ENCODE measurements at places on chromosomes 16 and 17.

- no peak for DNase-seq
These were observed 5.0 kb upstream of the KRT13 start for GRCh38 chr17:41510251-41511065.

DNA sequence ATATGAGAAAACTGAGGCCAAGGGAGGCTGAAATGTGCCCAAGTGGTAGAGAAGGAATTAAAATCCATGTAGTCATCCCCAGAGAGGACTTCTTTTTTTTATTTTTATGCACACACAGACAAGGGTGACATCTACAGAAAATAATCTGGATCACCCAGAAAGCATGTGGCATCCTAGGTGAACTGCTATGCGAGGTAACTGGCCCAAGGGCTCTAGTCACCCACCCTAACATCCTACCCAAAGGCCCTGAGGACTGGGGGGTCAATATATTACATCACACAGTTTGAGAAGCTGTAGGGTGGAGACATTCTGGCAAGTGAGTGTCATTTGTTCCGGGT lies 23.3 kb downstream of the TEX14 start:
- DNase-seq = no peak

GRCh38 chr16:87451563-87452210 lies 41.1 kb downstream of the ZCCHC14 start:
- DNase-seq = no peak

- no peak for DNase-seq
These were observed 23.5 kb downstream of the PLCD3 start for GRCh38 chr17:45108595-45109521.

GRCh38 chr17:49403514-49404289 lies 11.0 kb downstream of the PHB1 start:
- DNase-seq = no peak

- DNase-seq = no peak
These were observed 202.9 kb downstream of the IRF8 start for GRCh38 chr16:86101897-86102157.

DNA sequence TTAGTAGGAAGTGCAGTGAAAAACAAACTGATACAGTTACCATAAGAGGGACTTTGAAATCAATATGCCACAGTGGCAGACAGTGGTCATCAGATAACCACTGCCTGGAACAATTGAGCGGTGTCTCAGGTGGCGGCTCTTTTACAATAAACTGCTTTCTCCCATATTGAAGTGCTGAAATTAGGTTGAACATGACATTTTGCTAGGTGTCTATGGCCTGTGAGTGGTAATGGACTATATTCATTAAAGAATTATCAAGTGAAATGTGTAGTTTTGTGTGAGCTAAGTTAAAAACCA lies 214.7 kb downstream of the RPTOR start:
- no peak for DNase-seq

GRCh38 chr16:5187402-5187952 lies 89.9 kb upstream of the EEF2KMT start:
- peak; percentile 6 for DNase-seq

GRCh38 chr17:6539871-6540270 lies 16.5 kb downstream of the PITPNM3 start:
- DNase-seq = no peak

GRCh38 chr17:48543107-48543853 lies 1.6 kb downstream of the HOXB2 start:
- peak; percentile 59 for DNase-seq

- DNase-seq = peak; percentile 71
These were observed 15.9 kb downstream of the ARHGAP23 start for GRCh38 chr17:38444151-38444550.

GRCh38 chr16:49932434-49932833 lies 76.5 kb upstream of the ZNF423 start:
- no peak for DNase-seq

DNA sequence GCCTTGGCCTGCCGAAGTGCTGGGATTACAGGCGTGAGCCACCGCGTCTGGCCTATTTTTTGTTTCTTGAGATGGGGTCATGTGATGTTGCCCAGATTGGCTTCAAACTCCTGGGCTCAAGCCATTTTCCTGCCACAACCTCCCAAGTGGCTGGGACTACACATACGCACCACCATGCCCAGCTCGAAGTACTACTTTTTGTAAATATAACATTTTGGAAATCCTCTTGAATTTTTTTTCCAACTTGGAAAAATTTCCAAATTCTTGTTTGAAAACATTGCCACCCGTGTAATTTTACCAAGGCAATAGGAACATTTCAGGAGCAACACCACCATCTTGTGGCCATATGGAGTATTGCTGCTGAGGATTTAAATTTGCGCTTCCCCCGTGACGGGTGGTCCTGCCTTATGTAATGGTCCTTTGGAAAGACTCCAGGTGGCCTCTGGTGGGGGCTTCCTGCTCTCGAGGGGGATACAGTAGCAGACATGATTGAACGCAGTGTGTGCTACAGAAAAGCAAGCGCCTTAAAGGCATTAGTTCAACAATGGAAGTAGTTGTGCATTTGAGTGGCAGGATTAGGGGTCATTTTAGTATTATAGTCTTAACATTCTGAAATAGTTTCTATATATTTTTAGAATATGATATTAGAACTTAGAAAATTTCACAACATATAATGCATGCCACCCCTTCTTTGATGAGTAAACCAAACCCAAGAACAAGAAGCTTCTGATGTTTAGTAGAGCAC lies 8.0 kb downstream of the FLYWCH1 start:
- peak; percentile 45 for DNase-seq

- DNase-seq = no peak
These were observed 747.5 kb upstream of the EEF2KMT start for GRCh38 chr16:5845046-5845445.

DNA sequence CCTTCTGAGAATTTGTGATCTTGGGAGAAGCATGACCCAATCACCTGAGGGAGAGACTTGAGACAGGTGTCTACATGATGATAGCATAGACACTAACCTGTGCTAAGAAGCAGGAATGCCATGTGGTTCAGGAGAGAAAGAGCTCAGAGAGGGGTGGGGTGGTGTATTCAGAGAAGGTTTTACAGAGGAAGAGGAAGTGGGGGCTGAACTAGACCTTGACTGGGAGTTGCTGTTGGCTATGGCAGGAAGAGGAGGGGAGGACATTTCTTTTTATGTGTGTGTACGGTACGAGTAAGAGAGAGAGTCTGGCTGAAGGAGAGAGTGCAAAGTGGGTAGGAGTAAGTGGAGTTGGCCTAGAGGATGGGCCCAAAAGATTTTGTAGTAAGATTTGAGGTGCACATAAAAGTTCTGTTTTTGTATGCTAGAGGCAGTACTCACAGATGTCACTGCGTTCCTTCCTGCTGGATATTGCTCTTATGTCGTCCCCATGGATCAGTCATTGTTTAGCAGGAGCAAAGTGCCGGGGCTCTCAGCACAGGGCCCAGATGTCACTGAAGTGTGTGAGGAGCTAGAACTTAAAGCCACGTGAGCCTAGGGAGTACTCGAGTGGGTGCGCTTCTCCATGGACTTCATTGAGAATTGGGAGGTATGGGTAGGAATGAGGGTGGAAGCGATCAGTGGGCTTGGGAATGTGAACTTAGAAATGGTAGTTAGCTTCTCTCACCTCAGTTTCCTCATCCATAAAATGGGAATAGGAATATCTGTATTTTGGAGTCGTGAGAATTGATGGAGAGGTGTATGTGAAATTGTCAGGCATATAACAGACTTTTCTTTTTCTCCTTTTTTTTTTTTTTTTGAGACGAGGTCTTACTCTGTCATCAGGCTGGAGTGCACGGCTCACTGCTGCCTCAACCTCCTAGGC lies 22.1 kb downstream of the SLC7A6 start:
- no peak for DNase-seq

DNA sequence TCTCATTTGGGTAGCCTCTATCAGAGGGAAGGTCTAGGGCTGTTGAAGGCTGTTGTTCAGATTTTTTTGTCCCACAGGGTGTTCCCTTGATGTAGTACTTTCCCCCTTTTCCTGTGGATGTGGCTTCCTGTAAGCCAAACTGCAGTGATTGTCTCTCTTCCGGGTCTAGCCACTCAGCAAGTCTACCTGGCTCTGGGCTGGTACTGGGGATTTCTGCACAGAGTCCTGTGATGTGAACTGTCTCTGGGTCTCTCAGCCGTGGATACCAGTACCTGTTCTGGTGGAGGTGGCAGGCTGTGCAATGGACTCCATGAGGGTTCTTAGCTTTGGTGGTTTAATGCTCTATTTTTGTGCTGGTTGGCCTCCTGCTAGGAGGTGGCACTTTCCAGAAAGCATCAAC lies 23.3 kb upstream of the CCR7 start:
- DNase-seq = no peak

GRCh38 chr16:23131436-23131835 lies 17.8 kb downstream of the USP31 start:
- DNase-seq = no peak

GRCh38 chr16:4535627-4536108 lies 2.9 kb downstream of the CDIP1 start:
- DNase-seq = no peak

DNA sequence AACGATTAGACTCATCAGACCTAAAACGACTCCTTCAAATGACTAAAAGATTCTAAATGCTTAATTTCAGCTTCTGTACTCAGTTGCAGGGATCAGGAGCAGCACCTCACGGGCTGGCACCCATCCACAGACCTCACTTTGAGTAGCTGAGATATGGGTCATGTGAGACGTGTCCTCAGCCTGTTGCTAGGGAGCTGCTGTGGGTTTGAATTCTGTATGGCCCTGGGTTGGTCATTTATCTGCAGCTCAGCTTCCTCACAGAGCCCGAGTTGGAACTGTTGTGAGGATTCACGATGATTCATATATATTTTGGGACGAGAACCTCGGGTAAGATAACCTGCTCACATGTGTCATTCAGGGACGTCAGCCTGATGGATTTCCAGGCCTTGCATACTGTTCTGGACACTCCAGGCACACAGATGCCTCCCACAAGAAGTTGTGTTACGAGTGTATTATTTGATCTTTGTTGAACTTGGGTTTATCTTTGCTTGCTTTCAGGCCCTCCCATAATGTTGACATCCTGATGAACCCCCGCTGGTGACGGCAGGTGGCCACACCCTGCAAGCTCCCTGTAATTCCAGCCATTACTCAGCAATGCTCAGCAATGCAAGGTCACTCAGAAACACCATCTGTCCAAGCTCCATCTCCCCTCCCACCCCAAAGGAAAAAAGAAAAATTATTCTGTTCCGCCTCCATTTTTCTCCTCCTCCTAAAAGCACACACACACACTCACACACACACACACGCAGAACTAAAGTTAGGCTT lies 137.6 kb downstream of the RBFOX3 start:
- DNase-seq = peak; percentile 51

- DNase-seq = no peak
These were observed 196.4 kb downstream of the SEC14L1 start for GRCh38 chr17:77337150-77337549.

- DNase-seq = no peak
These were observed 14.2 kb downstream of the SNX20 start for GRCh38 chr16:50666658-50667496.

- DNase-seq = peak; percentile 21
These were observed 448 bp downstream of the STAT5B start for GRCh38 chr17:42275527-42276358.

DNA sequence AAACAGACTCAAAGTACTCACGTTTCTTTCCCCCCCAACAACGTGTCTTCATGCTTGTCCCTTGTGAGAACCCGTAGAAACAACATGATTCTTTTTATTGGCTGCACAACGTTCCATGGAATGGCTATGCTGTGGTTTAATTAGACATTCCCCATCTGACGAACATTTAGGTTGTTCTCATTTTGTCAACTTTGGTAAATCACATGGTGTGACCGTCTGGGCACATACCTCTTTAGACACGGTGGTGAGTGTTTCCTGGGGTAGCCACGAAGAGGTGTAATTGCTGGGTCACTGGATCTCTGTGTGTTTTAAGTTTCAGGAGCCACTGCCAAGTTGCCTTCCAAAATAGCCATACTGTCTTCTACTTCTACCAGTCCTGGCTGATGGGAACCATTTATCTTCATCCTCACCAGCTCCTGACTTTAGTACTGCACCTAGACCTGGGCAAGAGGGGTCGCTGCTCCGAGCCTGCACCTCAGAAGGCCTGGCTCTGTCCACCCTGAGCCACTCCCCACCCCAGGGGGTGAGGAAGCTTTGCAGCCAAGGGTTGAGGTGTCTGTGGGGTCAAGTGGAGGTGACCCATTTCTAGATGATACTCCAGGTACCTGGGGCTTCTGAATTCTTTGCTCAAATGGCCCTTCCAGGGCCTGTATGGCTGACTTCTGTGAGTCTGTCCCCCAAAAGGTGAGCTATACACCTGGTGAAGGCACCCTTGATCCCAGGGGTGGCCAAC lies 84.7 kb downstream of the IRX5 start:
- no peak for DNase-seq

DNA sequence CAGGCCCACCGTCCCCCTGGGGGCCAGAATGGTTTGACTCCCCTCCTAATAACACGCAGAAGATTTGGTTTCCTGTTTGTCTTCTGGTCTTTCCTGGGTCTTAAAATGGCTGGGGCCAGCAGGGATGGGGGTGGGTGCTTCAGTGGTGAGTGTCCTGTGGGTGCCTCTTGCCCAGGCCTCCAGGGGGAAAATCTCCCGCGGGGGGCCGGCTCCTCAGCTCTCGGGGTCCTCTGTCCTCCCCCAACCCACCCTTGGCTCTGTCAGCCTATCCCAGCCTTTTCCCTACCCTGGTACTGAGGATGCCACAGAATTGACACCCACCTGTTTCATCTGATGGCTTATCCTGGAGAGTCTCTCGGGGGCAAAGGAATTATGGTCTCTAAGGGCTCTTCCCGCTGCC lies 23.8 kb upstream of the SDR42E2 start:
- DNase-seq = no peak

- DNase-seq = no peak
These were observed 89.1 kb downstream of the TBC1D16 start for GRCh38 chr17:79946352-79947231.

- DNase-seq = peak; percentile 36
These were observed 139.1 kb upstream of the CACNG3 start for GRCh38 chr16:24116989-24117388.

DNA sequence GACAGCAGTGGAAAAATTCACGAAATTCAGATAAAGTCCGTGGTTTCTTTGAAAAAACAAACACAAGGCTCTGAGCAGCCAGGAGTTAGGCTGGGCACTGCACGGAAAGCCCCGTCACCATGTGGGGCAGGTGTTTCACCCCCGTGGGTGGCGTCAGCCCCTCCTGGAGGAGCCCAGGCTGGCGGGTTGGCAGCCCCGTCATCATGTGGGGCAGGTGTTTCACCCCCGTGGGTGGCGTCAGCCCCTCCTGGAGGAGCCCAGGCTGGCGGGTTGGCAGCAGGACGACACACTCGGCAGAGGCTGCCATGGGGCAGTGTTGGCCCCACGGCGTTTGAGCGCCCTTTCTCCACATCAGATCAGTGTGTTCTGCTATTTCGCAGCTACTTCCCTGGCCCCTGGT lies 38.1 kb downstream of the ACSF3 start:
- DNase-seq = no peak

- DNase-seq = no peak
These were observed 29.3 kb downstream of the ACTG1 start for GRCh38 chr17:81483085-81483861.

DNA sequence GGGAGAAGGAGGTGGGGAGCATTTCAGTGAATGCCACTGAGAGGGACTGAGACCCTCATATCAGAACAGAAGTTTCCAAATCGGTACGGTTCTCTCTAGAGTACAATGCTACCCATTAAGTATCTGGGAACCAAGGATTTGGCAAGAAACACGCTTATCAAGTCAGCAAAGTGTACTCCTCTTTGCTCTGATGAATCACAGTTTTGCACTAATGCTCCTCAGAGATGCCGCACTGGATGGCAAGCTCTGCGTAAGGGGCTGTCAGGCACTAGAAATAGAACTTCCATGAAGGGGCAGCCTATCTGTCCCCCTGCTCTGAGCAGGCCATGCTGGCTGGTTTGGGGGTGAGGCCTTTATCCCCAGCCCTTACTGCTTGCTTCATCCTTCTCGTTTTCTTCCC lies 4.8 kb upstream of the ABCC12 start:
- no peak for DNase-seq
